ENCODE measurements at places on chromosomes 6 and 20. TPM values are rescaled to one million over a fixed set of nuclear protein-coding genes. Genes with fewer than 3 reads are reported as not detected.

The FRS3 gene
- 2.8 TPM for total RNA-seq

The FLOT1 gene
- 122 TPM for total RNA-seq

The CCR6 gene
- not detected for total RNA-seq

The SLC12A5 gene
- total RNA-seq: 0.17 TPM

The UBE3D gene
- 7.4 TPM for total RNA-seq

The GJA10 gene
- not detected for total RNA-seq
